ENCODE measurements at places on chromosomes 13 and 19.

- DNase-seq, result no peak
Measured at GRCh38 chr13:36207672-36208071, 6.7 kb downstream of the SOHLH2 start.

DNA sequence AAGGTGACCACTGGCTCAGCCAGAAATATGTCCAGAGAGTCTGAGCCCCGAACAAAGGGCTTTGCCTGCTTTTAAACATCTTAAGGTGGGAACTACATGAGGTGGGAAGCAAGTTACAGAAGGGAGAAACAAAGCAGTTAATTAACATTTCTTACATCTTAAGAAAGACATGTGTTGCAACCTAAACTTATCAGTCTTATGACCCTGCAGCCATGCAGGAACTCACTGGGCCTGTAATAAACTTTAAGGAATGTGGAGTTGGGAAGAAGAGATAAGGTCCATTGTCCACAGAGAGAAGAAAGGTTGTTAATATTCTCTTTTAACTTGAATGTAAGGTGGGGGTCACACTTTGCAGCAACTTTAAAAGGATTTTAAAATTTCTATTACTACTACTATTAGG lies 46.8 kb upstream of the CYP2A7 start:
- DNase-seq, result no peak

- DNase-seq, result no peak
Measured at GRCh38 chr19:46654621-46655152, 6.3 kb downstream of the DACT3 start.

GRCh38 chr13:112956571-112957294 lies 12.3 kb upstream of the MCF2L start:
- no peak for DNase-seq

DNA sequence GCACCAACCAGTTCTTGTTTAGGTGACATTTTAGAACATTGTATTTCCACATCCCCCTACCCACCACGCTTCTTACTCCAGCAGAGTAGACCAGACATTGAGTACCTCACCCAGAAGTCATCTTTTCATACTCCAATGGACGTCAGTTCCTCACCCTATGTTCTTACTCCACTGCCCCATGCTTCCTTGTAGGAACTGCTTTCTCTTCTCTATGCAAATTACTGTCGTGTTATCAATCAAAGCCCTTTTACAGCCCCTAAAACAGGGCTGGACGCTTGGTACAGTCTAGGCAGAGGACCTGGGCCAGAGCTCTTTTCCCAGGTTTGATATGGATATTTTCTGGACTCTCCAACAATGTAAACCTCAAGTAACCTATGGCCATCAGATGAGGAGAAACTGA lies 58.2 kb downstream of the USP12 start:
- no peak for DNase-seq

DNA sequence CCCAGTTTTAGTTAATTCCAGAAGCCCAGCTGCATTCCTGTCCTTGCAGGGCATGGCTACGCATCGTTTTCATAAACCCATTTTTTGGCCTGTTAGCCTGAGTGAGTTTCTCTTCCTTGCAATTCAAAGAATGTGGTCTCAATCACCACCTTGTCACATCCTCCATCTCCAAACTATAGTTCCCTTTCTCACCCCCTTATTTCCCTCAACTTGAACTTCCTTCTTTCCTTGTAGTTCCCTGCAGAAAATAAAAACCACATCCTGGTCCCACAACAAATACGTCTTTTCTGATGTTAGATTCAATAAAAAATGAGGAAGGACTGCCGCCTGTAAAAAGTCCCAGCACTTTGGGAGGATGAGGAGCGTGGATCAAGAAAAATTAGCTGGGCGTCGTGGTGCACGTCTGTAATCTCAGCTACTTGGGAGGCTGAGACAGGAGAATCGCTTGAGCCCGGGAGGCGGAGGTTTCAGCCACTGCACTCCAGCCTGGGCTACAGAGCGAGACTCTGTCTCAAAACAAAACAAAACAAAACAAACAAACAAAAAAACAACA lies 13.2 kb downstream of the ADGRE3 start:
- DNase-seq, result peak; percentile 44

- DNase-seq, result no peak
Measured at GRCh38 chr19:29092712-29093552, 120.0 kb downstream of the UQCRFS1 start.

DNA sequence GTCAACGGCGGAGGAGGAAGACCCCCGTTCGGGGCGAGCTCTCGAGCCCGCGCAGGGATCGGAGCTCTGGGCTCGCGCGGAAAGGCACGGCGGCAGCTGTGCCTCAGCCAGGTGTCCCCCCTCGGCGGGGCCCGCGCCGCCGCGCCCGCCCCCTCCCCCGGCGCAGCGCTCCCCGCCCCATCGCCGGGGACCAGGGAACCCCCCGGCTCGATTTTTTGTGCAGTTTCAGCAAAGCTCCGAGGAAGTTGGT lies 110.0 kb downstream of the KCNRG start:
- no peak for DNase-seq

DNA sequence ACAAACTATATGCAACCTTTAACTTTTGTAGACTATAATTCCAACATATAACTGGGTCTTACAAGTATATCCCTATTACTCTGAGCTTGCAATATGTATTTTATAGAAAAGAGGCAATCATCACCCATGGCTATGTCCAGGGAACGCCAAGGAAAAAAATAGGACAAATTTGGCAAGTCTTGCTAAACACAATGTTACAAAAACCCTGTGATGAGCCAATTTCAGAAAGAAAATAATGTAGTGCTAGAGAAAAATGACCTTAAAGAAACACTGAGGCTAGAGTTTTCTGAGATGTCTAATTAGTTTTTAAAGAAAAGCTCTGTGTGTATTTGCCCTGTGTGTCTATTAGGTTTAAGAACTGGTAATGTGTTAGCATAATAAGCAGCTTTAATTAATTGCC lies 68.0 kb upstream of the FREM2 start:
- DNase-seq, result no peak

- peak; percentile 58 for DNase-seq
Measured at GRCh38 chr19:17721821-17722220, 2.5 kb downstream of the MAP1S start.

- peak; percentile 0 for DNase-seq
Measured at GRCh38 chr13:23025864-23026608, 154.7 kb upstream of the SGCG start.

- peak; percentile 27 for DNase-seq
Measured at GRCh38 chr13:102812611-102813287, 13.8 kb downstream of the BIVM start.

GRCh38 chr19:48807590-48808308 lies 3.1 kb downstream of the BCAT2 start:
- no peak for DNase-seq

DNA sequence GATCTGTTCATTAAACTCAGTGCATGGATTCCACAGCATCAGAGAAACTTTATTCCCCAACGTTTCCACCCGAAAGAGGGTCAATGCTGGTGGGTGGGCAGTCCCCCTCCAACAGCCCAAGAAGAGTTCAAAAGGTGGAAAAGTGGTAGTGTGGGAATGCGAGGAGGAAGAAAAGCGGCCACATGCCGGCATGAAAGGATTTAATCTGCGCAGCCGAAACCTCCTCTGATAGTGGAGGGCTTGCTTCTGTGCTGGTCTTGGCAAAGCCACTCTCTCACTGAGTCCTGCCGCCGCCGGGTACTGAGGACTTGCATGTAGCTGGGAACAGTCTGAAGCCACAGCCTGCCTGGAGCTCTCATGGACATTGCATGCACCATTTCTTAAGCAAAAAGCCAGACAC lies 136.2 kb upstream of the ZNF536 start:
- DNase-seq, result no peak

GRCh38 chr19:42313096-42313839 lies at the start of gene TMEM145:
Gene TMEM145 (plus strand): TSS chr19:42313309. CDS start chr19:42313377, 68 bp downstream.
- peak; percentile 49 for DNase-seq

GRCh38 chr13:98216711-98217285 lies 39.7 kb upstream of the RNF113B start:
- no peak for DNase-seq

- DNase-seq, result peak; percentile 19
Measured at GRCh38 chr19:10839114-10840050, 3.4 kb upstream of the TMED1 start.

GRCh38 chr19:36136964-36137686 lies 2.7 kb upstream of the CAPNS1 start:
- DNase-seq, result peak; percentile 22

GRCh38 chr19:17304386-17305215 lies 1.1 kb upstream of the MRPL34 start:
- DNase-seq, result peak; percentile 10
